ENCODE measurements at places on chromosomes 2 and 18.
A peak's percentile ranks its signal among the peaks of the same experiment; 100 is the strongest.

DNA sequence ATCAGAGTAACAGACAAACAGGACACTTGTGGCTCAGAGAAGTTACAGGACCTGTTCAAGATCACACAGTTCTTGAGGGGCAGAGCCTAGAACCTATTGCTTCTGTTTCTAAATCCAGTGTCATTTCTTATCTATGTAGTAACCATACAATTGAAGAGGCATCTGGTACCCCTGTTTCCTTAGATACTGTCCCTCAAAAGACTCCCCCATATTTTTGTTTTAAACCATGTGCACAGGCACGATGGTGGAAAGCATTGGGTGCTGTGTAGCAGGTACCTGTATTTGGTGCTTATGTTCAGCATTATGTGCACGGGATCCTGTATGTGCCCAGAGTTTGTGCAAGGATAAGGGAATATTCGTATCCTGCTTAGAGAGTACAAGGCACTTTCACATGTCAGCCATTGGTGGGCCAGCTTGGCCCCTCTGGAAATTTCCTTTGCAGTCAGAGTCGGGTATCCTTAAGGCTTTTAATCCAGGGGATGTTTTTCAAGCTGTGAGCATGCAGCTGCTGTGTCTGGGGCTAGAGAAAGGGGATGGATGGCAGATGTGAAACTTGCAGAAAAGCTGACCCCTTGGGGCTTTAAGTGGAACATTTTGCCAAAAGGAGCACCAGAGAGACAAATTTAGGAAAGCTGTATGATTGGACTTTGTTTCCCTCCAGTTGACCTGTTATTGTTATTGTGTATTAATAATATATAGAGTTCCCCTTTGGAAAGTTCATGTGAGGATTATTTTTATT, 2.1 kb downstream of the LBH start:
- no peak for DNase-seq

DNA sequence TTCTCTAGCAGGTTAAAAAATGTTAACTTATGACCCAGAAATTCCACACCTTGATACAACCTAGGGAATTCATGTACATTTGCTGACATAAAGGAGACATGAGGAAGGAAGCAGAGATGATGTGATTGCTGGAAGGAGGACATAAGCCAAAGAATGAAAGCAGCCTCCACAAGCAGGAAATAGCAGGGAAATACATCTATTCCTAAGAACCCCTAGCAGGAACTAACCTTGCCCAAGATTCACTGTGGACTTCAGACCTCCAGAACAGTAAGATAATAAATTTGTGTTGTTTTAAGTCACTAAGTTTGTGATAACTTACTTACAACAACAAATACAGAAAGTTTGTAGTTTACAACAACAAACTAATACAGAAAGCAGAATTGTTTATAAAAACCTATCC, 4.6 kb upstream of the DSG4 start:
- DNase-seq = no peak

DNA sequence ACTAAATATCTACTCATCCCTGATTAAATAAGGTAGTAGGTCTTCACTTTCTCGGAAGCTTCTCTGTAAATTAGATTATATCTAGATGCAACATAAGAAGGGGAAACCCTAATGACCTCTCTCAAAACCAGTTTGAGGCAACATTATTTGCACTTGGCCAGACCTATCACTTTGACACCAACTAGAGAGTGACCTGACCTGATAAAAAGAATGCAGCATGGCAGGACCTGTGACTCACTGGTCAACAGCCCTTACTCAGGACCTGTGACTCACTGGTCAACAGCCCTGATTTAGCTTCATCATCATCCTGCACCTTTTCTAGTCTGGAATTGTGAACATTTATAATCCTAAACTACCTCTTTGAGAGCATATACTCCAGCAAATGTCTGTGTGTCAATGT, 1957.7 kb upstream of the CELF4 start:
- no peak for DNase-seq

GRCh38 chr2:173978447-173978846, 13.3 kb upstream of the SP3 start:
- DNase-seq = no peak

GRCh38 chr2:206477296-206477695, 34.0 kb downstream of the ADAM23 start:
- DNase-seq = no peak

DNA sequence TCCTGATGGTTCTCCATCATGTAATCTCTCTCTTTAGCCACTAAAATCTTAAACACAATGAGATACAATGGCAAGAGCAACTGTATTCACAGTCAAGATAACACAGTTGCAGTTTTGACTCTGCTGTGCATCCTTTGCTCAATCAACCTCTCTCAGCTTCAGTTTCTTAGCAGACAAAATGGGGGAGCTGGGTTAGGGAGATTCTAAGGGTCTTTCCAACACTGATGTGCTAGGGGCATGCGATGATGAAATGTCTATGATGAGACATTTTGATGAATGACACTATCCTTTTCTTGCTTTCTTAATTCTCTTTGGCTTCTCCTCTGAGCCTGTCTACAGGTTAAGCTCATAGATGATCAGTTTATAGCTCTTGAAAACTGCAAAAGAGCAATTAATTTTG, 1.1 kb downstream of the SERPINB10 start:
- no peak for DNase-seq

- no peak for DNase-seq
These were observed 101.6 kb upstream of the TTN start for GRCh38 chr2:178908810-178909209.

DNA sequence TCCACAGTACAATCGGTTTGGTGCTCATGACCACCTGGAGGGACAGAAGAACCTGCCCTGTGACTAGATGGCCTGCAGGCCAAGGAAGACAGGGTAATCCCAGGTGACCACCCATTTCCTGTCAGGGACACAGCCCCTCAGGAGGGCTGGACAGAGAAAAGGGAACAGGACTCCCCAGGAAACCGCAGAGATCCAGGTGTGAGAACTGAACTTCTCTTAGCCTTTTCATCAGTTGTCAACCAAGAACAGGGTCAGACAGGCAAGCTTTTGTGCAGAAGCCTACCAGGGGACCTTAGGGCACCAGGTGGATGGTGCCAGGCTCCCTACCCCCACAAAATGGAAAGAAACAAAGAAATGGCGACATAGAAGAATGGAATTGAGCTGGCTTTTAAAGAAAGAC, 132.3 kb downstream of the HDAC4 start:
- DNase-seq = no peak

GRCh38 chr2:156896294-156896693, 361.2 kb upstream of the GALNT5 start:
- no peak for DNase-seq

- no peak for DNase-seq
These were observed 132.8 kb downstream of the PIK3C3 start for GRCh38 chr18:42087876-42088275.

GRCh38 chr2:102064679-102065674, 73.2 kb downstream of the IL1R2 start:
- no peak for DNase-seq

DNA sequence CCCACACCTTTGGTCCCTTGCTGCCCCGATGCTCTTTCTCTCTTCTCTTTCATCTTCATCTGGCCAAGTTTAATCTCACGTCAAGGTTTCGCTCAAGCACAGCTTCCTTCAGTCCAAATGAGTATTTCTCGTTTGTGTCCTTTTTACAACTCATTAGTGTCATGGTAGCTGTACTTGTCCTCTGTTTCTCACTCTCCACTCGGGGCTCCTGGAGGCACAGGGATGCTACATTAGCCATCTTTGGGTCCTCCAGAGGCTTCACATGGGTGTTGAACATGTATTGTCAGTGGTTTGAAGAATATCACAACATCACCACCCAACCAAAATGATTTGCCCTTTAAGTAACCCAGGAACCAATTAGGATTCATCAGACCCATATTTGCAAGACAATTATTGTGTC, 30.4 kb downstream of the MYCN start:
- no peak for DNase-seq

- peak; percentile 53 for DNase-seq
These were observed 3.5 kb downstream of the ZCCHC2 start for GRCh38 chr18:62526098-62527025.

GRCh38 chr2:238855891-238856580, 8.2 kb downstream of the TWIST2 start:
- no peak for DNase-seq

GRCh38 chr2:240402566-240403272, 32.7 kb upstream of the GPC1 start:
- no peak for DNase-seq

DNA sequence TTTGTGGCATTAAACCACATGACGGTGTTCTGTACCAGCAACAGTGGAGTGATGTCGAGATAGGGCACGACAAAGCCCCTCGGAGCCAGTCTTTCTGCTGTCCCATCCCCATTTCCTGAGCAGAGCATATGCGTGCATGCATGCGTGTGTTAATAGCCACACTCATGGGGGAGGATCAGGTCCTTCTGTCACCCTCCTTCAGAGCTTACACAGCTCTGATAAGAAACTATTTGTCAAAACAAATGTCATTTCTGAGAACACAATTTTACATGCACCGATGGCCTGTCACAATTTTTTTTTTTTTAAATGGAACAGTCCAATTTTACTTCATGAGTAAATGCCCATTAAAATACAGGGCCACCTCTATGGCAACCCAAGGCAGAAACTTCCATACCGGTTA, 95.9 kb upstream of the ZBTB14 start:
- DNase-seq = no peak

GRCh38 chr2:69253611-69254301, 133.3 kb downstream of the GFPT1 start:
- no peak for DNase-seq

- DNase-seq = peak; percentile 60
These were observed 529 bp upstream of the MTA3 start for GRCh38 chr2:42567806-42568400.

DNA sequence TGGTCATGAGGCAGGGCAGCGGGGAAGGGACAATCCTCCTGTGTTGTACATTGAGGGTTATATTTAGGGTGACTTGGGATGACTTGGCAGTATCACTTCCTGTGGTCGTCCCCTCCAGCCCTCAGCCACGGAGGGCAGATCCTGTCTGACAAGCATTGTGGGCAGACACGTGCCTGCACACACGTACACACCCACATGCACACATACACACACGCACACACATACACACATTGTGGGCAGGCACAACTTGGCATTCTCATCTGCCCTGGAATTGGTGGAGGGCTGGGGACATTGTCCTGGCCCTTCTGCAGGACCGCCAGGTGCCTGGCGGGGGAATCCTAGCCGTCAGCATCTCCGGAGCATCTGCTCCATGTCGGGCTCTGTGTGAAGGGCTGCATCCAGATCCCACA, 47.6 kb downstream of the ODC1 start:
- no peak for DNase-seq

GRCh38 chr2:48433682-48434081, 96.3 kb upstream of the STON1 start:
- no peak for DNase-seq

DNA sequence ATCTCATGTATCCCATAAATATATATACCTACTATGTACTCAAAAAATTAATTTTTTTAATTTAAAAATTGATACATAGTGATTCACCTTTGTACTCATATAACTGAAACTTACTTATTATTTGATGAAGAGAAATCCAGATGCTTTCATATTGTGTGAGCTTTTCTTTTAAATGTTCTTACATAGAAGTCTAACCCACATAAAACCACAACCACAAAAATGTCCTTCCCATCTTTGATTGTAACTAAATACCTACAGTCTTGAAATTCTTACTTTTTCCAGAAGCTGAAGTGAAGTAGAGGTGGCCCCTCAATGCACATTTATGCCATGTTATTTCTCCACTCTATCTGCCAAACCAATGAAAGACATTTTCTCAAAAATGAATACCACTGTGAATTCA, 117.9 kb upstream of the COL5A2 start:
- DNase-seq = no peak

- DNase-seq = no peak
These were observed 124.9 kb downstream of the RDH14 start for GRCh38 chr2:18435426-18436037.

- DNase-seq = no peak
These were observed 117.4 kb downstream of the LRATD1 start for GRCh38 chr2:14749884-14750283.

GRCh38 chr2:7517088-7517487, 599.9 kb downstream of the RNF144A start:
- DNase-seq = no peak

DNA sequence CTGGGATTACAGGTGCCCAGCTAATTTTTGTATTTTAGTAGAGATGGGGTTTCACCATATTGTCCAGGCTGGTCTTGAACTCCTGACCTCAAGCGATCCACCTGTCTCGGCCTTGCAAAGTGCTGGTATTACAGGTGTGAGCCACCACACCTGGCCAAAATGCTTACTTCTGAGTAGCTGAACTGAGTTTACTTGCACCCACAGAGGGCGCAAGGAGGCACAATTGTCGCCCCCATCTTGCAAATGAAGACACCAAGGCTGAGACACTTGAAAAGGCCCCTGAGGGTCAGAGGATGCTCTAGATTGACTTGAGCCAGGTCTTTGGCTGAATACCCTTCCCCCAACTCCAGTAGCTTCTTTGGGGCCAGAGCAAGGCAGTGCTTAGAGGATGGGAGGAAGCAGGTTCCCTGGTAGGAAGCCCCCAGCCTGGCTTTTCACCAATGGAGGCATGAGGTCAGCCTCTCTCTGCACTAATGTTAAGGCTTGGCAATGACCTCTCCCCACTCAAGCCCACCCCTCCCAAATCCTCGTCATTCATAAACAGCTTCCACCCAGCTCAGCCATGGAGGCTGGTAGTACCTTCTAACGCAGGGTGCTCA, 14.5 kb upstream of the KIF1A start:
- DNase-seq = no peak

DNA sequence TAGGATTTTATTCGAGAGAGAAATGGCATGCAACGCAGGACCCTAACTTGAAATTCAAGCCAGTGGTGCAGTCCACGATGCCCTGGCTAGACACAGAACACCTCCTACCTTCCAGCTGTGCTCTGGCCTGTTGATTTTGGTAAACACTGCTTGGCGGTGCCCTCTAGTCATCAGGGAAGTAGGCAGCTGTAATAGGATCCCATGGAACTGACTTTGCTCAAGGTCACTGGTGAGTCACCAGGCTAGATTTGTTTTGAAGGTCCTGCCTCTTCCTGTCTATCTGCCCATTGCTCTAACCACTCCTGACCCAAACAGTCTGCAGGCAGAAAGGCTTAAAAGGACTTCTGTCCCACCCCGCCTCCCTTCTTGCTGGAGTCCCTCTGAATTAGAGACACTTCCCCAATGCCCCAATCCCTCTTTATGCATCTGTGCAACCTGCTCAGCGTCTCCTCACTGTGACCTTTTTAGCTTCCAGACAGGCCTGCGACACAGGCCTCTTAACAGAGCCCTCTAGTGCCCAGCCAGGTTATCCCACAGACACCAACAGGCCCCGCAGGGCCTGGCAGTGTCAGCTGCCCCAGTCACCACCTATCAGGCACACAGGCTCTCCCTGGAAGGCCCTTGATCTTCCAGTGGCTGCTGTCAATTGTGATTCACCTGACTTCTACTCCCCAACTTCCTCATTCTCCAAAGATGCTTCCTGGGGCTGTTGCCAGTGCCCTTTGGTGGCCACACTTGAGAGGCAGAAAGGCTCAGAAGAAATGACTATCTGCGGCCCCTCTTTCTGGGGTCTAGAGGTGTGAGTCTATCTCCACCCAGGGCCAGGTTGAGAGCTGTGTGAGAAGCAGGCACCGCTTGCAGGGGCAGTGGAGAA, 5.2 kb downstream of the TMEM127 start:
- DNase-seq = peak; percentile 46

- DNase-seq = no peak
These were observed 60.7 kb upstream of the ZEB2 start for GRCh38 chr2:144580521-144581161.
